SK-N-MC (cell line): ENCODE measurements at places on chromosomes 1 and 21.

DNA sequence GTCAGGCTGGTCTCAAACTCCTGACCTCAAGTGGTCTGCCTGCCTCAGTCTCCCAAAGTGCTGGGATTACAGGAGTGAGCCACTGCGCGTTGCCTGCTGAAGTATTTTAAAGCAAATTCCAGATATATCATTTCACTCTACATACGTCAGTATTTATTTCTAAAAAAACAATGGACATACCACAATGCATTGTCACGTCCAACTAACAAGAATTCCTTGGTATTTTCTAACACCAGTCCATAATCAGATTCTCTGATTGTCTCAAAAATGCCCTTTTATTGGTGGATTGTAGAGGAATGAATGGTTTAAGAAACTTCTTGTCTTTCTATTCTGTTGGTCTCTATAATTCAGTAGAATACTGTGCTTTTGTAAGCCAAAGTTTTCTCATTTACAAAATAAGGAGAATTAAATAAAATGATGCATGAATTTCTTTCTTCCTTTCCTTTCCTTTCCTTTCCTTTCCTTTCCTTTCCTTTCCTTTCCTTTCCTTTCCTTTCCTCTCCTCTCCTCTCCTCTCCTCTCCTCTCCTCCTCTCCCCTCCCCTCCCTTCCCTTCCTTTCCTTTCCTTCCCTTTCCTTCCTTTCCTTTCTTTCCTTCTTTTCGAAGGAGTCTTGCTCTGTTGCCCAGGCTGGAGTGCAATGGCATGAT lies 55.8 kb downstream of the VPS13D start:
- no peak for DNase-seq

DNA sequence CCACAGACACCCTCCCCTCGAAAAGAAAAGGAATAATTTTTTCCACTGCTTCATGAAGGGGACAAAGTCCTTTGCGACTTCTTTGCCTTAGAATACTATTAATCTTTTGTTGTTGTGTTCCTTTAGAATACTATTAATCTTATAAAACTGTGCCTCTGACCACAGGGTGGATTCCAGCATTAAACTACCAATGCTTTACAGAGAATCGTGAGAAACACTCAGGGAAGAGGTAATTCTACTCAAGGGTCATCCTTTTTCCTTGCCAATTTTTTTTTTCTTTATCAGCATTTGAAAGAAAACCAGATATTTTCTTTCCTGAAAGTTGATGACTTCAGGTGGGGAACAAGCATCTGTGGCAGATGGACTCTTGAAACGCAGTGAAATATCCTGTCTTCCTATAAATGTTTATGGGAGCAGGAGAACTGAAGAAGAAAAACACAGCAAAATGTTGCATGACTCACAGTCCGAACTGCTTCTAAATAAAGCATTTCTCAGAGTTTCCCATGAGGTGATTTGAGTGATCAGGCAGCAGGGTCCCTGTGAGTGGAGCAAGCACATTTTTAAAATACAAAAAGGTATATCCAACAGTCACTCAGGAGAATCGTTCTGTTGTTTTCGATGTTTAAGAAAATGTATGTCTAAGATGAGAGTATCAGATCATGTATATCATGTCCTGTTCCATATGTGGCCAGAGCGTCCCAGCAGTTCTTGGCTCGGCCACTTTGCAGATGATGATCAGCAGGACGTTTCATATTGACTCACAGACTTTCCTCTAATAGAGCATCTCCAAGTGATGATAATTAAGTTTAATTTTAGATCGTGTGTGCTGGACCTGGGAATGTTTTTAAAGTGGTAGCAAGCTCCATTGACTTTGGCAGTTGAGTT lies 154.2 kb upstream of the RUNX1 start:
- DNase-seq = no peak

GRCh38 chr1:226424221-226425003 lies 16.5 kb upstream of the PARP1 start:
- no peak for DNase-seq

DNA sequence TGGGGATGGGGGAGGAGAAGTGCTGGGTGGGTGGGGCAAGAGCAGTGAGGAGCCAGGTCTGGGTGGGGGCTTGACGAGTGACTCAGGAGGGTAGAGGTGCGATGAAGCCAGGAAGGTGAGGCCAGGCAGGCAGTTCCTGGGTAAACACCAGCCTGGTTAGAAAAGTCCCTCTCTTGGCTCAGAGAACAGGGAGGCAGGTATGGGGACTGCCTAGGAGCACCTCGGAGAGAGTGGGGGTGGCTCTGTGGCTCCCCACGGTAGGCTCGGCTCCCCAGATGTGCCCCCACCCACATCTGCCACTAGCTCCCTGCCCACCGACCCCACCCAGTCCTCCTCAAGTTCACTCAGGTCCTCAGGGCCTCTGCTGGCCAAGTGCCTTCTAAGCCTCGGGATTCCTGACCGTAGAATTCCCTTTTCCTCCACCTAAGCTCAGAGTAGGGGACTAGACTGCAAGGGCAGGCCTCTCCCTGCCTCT lies 1.2 kb downstream of the HSPG2 start:
- no peak for DNase-seq

DNA sequence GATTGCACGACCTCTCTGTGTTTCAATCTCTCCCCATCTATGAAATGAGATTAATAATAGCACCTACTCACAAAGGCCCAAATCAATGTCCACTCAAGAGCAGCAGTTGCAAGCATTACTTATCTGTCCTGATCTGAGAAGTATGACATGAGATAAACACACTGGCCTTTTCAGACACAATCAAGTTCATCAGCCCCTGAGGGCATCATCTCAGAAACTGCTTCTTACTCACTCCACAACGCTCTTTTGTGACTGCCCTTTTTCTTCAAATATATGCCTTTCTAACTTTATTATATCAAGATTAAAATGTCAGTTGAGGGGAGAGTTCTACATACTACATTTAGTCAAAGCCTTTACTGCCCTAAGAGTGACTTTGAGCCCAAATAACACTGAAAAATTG lies 371.9 kb upstream of the SPAG17 start:
- DNase-seq = no peak

GRCh38 chr1:53369761-53370160 lies 41.9 kb upstream of the LRP8 start:
- no peak for DNase-seq

DNA sequence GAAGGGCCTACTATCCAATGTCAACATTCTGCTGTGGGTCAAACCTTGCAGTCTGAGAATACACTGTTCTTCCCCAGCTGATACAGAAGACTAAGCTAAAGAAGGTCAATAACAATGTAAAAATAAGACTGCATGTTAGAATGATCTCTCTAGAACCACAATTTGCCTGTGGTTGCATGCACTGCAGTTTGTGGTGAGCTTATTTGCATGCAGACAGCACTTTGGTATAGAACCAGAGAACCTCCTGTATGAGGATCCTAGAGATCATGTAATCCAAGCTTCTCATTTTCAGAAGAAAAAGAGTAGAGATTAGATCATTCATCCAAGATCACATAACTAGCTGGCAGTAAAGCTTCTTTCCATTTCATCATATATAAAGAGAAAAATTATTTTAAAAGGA lies 15.8 kb downstream of the SYNJ1 start:
- DNase-seq = no peak

DNA sequence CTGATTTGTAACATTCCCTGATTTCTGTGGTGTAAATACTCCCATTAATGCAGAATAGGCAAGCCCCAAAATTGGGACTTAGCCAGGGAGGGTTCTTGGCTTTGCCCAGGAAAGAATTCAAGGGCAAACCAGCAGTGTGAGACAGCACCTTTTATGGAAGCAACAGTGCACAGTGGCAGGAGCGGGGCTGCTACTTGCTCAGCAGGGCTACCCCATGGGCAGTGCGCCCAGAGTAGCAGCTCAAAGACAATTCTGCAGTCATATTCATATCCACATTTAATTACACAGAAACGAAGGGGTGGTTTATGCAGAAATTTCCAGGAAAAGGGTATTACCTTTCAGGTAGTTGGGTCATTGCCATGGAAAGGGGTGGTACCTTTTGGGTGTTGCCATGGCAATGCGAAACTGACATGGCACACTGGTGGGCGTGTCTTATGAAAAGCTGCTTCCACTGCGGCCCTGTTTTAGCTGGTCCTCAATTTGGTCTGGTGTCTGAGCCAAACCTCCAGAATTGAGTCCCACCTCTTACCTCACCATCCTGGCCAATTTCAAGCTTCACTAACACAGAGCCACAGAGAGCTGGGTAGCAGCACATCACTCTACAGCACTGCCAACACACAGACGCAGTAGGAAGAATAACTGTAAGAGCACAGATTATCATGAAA lies 35.9 kb downstream of the FHAD1 start:
- DNase-seq = no peak

DNA sequence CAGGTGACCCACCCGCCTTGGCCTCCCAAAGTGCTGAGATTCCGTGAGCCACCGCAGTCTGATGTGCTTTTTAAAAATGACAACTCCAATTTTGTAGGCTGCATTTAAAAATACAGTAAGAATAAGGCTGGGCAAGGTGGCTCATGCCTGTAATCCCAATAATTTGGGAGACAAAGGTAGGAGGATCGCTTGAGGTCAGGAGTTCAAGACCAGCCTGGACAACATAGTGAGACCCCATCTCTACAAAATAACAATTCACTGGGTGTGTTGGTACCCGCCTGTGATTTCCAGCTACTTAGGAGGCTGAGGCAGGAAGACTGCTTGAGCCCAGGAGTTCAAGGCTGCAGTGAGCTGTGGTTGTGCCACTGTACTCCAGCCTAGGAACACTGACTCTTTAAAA lies 23.4 kb downstream of the SLC19A2 start:
- DNase-seq = no peak

- DNase-seq = no peak
Measured at GRCh38 chr1:24195136-24195535, 8.0 kb upstream of the IFNLR1 start.

DNA sequence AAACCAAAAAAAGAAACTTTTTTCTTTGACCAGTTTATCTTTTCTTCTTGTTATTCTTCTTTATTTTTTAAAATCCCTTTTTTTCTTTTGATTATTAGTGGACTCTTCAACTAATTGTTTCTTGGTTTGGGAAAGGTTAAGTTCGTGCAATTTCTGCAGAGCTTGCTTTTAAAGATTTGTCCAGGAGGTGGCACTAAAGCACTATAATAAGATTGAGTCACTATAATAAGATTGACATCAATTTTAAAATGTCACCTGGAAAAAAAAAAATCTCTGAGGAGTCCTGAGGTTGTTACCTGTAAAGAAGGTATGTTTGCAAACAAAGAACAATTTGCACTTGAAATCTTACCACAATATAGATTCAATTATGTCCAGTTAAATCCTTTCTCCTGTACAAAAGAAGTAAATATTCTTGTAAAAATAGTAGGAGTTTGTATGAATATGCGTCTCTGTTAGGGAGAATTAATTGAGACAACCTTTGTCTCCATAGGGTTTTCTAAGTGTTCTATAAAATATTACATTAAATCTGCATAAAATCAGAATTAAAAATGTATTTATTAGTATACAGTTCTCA lies 166.7 kb downstream of the ADGRL4 start:
- DNase-seq = peak; percentile 53

GRCh38 chr21:33230545-33231324 lies 997 bp downstream of the IFNAR2 start:
- DNase-seq = no peak

GRCh38 chr1:71240656-71241055 lies 159.8 kb upstream of the ZRANB2 start:
- no peak for DNase-seq

DNA sequence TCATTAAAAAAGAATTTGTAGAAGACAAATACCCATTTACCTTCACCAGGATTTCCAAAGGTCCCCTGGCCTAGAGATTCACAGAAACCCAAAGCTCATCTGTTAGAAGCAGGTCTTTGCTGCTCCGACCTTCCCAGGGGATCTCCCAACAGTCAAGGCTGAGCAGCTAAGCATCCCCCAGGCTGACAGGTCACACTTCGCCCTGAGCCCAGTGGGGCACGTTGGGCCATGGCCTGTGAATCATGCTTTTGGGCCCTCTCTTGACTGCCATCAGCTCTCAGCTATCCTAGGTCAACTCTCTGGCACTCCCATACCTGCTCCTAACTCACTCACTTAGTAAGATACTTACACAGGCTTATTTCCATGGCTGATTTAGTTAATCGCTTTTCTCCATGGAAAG lies 157.7 kb downstream of the DSCAM start:
- no peak for DNase-seq

GRCh38 chr21:18298228-18298627 lies 53.6 kb downstream of the CHODL start:
- no peak for DNase-seq

DNA sequence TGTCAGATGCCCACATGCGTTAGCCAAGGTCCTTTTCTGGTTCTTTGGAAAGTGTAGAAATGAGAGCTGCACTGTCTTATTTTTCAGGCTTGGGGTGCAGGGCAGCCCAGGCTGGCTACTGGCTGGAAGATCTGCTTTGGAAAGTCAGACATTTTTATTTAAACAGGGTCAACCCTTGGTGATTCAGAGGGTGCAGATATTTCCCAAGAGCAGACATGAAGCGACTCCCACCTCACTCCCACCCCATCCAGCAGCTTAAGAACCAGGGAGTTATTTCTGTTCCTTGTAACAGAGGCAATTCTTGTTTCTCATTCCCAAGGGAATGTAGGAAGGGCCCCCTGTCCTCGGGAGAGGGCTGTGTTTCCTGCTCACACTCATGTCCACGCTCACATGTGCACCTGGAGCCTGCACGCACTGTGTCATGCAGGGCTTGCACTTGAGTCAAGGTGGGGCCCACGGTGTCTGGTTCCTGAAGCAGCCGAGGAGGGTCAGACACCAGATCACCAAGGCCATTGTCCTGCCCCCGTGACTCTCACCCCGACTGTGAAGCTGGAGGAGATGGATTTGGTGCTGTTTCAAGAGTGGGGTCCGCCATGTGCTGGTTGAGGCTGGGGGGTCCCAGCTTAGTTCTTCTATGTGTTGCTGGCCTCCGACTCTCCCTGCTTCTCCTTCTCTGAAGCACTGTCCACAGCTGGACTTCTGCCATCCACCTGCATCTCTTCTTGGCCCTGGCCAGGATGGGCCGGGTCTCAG lies 992 bp downstream of the S100A7A start:
- no peak for DNase-seq

GRCh38 chr1:186798960-186799688 lies 29.6 kb upstream of the PLA2G4A start:
- no peak for DNase-seq

DNA sequence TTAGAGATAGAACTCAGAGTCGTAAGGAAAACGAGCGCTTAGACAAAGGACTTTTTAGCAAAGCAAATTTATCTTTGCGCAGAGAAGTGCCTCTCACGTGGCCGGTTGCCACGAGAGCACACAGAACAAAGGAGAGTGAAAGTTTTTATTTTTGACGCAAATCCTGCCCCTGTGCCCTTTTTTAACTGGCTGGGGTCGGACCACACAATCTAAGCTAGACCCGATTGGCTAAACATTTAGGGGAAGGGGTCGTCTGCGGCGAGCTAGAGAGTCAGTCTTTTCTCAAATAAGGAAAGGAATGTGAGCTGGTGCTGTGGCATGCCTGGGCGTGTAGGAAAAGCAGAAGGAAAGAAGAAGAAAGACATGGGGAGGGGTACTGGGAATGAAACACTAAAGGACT lies 2.4 kb downstream of the KRTAP10-2 start:
- DNase-seq = no peak

GRCh38 chr1:48686159-48686558 lies 90.5 kb downstream of the BEND5 start:
- no peak for DNase-seq
